ENCODE measurements at places on chromosomes 6 and 20.
A peak's percentile ranks its signal among the peaks of the same experiment; 100 is the strongest.

DNA sequence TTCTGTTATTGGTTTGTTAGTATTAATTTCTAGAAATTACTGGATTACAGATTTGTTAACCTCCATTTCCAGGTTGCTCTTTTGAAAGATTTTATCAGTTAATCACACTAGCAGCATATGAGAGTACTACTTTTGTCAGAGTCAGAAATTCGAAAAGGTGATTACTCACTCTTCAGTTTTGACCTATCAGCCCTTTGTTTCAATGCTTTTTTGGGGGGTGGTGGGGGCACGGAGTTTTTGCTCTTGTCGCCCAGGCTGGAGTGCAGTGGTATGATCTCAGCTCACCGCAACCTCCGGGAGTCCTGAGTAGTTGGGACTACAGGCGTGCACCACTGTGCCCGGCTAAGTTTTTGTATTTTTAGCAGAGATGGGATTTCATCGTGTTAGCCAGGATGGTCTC, 149.2 kb downstream of the JARID2 start:
- no peak for DNase-seq

DNA sequence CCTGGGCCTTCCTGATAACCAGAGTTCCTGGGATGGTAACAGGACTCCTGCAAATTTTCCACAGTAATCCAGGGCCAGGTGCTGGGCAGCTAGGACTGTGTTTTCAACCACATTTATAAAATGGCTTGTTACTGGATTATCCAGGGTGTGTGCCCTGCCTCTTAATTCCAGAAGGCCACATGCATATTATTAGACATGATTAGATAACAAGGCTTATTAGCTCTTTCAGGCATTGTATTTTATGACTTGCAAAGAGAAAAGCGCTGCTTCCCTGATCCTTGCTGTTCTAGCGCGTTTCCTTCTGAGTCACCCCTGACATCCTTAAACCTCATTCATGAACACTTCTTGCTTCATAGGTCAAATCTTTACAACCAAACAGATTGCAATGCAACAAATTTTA, 208.6 kb downstream of the UST start:
- DNase-seq = no peak

GRCh38 chr6:106829451-106829850, 145.1 kb downstream of the CD24 start:
- DNase-seq = no peak

- no peak for DNase-seq
Measured at GRCh38 chr6:105151644-105152043, 28.2 kb downstream of the POPDC3 start.

DNA sequence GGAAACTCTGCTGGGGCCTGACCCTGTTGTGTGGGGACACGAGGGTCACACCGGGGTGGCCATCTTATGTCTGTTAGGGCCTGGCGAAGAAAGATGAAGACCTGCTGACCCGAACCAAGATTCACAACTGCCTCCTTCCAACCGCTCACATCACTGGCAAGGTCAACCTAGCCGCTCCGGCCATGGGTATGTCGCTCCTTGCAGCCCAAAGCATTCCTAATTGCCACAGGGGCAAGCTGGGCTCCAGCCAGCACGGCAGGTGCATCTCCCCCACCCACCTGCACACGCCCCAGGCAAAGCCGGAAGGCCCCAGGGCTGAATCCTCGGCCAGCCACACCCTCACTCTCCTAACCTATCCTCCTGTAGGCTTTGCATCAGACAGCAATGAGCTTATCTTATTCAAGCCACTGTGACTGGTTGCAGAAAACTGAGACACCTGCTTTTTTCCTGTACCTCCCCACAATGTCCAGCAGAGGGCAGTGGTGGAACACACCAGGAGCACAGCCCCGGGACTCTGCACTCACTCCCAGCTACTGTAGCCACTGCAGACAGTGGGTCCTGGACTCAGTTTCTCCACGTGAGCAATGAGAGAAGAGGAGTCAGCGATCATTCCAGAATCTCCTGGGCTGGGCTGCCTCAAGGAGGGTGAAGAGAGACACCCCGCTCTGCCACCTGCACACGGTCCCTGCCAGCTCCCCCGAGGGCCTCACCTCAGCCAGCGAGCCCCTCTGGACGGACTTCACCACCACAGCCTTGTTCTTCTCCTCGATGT, 170.2 kb downstream of the PREX1 start:
- DNase-seq = peak; percentile 80

- no peak for DNase-seq
Measured at GRCh38 chr6:116011520-116011919, 49.2 kb downstream of the FRK start.
